ENCODE measurements at places on chromosomes 3 and 15.

- DNase-seq = peak; percentile 53
Observed at GRCh38 chr3:24154013-24154695, 209.1 kb downstream of the NR1D2 start.

DNA sequence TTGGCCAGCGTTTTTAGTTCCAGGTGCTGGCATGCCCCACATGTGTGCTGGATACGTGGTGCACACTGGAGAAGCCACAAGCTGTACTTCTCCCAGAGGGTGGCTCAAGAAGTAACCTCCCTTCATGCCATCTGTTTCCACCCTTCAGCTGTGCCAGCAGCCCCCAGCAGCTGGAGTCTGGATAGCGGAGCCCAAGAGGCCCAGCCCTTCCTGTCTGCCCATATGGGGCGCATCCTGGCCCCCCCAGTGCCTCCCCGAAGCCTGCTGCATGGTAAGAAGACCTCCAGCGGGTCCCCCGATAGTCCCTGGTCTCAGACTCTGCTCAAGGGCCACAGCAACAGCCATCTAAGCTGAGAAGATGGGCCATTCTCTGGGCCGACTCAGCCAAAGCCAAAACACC lies 5.8 kb upstream of the MANF start:
- no peak for DNase-seq

GRCh38 chr3:192731233-192731632 lies 3.9 kb upstream of the FGF12 start:
- no peak for DNase-seq

- no peak for DNase-seq
Observed at GRCh38 chr15:78207110-78207458, 27.3 kb downstream of the ACSBG1 start.

- no peak for DNase-seq
Observed at GRCh38 chr15:69996321-69997160, 101.2 kb downstream of the TLE3 start.

- no peak for DNase-seq
Observed at GRCh38 chr15:31294067-31294466, 32.6 kb upstream of the KLF13 start.

DNA sequence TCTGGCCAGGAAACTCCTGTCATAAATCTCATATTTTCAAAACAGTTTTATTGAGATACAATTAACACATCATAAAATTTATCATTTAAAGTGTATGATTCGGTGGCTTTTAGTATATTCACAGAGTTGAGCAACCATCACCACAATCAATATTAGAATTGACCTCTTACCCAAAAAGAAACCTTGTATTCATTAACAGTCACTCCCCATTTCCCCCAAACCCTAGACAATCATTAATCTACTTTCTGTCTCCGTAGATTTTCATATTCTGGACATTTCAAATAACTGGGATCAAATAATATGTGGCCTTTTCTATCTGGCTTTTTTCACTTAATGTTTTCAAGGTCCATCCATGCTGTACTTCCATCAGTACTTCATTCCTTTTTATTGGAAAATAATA lies 145.7 kb upstream of the RORA start:
- no peak for DNase-seq

DNA sequence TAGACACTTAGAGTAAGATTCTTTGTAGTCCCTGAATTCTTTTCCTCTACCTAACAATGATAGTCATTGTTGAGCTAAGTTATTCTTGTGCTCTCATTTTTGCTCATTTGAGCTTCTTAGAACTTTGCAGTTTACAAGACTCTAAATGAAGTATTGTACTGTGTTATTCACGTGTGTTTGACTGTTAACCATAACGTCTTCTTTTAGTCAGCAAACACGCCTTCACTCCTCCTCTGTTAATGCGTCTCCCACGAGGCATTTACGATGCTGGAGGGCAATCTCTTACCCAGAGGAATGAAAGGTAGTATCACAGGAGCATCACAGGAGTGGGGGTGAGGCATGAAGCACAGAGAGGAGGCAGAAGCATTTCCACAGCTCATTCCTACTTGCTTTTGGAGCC lies 14.8 kb upstream of the P2RY14 start:
- no peak for DNase-seq
